ENCODE measurements at places on chromosomes 16 and 17.

DNA sequence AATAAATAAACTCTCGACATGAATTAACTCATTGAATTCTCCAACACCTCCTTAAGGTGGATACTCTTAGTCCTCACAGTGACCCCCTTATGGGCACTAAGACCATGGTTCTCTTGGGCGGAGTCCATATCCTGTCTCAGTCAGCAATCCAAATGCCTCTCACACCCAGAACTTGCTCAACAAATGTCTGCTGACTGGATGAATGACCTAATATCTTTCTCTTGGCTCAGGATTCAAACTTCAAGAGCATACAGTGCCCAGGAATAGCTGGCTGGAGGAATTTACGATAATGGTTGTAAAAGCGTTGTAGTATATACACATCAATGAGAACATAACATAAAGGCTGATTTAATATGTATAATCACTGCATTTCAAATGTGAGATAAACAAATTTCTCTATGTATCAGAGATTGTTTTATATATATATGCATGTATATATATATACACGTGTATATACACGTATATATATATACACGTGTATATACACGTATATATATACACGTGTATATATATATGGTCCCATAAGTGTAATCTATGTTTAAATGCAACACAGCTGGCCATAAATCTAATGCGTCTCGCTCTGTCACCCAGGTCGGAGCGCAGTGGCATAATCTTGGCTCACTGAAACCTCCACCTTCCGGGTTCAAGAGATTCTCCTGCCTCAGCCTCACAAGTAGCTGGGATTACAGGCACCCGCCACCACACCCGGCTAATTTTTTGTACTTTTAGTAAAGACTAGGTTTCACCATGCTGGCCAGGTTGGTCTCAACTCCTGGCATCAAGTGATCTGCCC is 6.5 kb upstream of the UBB start:
- H3K27me3 ChIP-seq: no peaks in the 10 kb centered on the region
- H3K36me3 ChIP-seq: no peaks in the 10 kb centered on the region
- H3K27ac ChIP-seq: no peak overlapping the region
- DNase-seq: no peak

GRCh38 chr17:9356488-9356911 is 219.1 kb downstream of the STX8 start:
- H3K4me3 ChIP-seq: no peak overlapping the region
- no peaks in the 10 kb centered on the region for H3K27me3 ChIP-seq
- no peak for DNase-seq
- no peaks in the 10 kb centered on the region for H3K36me3 ChIP-seq

DNA sequence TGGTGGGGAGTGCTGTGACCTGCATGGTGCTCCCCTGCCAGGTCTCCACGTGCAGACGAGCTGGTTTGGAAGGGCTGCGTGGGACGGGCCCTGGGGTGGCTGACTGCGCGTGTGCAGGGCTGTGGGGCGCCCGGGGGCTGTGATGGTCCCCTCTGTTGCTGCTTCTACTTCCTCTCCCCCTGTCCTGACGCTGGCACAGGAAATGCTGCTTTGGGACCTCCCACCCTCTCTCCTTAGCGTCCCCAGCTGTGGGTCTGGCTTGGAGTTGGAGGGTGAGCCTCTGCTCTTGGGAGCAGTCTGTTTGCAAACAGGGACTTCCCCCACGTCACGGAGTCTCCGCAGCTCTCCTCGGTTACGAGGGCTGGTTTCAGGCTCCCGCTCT is 35.2 kb downstream of the TSC2 start:
- peaks cover 93% of the 10 kb centered on the region for H3K36me3 ChIP-seq
- H3K27ac ChIP-seq: no peak overlapping the region
- H3K4me3 ChIP-seq: no peak overlapping the region
- no peaks in the 10 kb centered on the region for H3K27me3 ChIP-seq
- no peaks in the 10 kb centered on the region for H3K4me1 ChIP-seq
- no peak for DNase-seq

DNA sequence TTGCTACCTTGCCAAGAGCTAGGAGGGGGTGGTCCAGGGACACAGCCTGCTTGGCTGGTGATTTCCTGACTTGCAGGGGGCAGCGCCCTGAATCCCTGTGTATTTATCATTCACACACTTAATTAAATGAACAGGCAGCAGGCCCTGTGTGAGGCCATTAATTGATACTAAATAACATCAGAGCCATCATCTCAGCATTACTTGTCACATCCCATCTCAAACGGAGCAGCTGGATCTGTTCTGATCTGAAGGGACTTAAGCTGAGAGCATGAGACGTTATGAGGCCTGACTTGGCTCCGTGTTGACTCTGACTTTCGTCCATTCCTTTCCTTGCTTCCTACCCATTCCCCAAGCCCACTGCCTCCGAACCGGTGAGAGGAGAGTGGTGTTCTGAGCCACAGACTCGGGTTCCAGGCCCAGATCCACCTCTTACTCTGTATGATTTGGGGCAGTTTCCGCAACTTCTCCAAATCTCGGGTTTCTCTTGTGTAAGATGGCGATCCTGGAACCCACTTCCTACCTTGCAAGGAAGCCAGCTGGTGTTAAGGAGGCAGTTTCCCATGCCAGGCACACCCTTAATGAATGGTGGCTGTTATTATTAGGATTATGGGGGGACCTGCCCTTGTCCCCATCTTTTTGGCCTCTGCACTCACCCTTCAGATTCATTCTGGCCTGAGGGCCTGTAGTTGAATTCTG is 33.8 kb downstream of the CACNA1G start:
- no peaks in the 10 kb centered on the region for H3K4me1 ChIP-seq
- H3K36me3 ChIP-seq: no peaks in the 10 kb centered on the region
- no peak for DNase-seq
- no peaks in the 10 kb centered on the region for H3K27me3 ChIP-seq
- no peak overlapping the region for H3K4me3 ChIP-seq

DNA sequence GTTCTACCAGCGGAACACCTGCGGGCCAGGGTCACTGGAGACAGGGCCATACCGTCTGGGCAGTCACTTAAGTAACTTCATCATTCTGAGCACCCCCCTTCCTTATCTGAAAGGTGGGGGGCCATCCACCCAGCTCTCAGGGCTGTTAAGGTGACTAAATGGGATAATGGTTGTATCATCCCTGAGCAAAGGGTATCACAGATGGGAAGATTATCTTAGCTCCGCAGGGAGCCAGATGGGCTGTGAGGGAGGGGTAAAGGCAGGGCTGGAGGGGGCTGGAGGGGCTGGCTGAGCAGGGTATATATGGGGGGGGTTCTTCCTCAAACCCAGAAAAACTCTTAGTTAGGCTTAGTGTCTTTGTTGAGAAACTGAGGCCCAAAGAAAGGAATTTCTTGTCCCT is 2.9 kb upstream of the CACNA1G start:
- peaks cover 52% of the 10 kb centered on the region for H3K27me3 ChIP-seq
- H3K36me3 ChIP-seq: peaks cover 1% of the 10 kb centered on the region
- DNase-seq: no peak
- H3K4me1 ChIP-seq: no peaks in the 10 kb centered on the region

- no peaks in the 10 kb centered on the region for H3K27me3 ChIP-seq
- H3K36me3 ChIP-seq: no peaks in the 10 kb centered on the region
- no peak overlapping the region for H3K27ac ChIP-seq
- no peaks in the 10 kb centered on the region for H3K4me1 ChIP-seq
- no peak for DNase-seq
- no peak overlapping the region for H3K4me3 ChIP-seq
Observed at GRCh38 chr16:31810863-31811262, 62.7 kb upstream of the ZNF267 start.

GRCh38 chr16:85607321-85607765 is 5.8 kb upstream of the GSE1 start:
- peaks cover 4% of the 10 kb centered on the region for H3K36me3 ChIP-seq
- no peak overlapping the region for H3K4me3 ChIP-seq
- H3K4me1 ChIP-seq: peaks cover 79% of the 10 kb centered on the region
- no peaks in the 10 kb centered on the region for H3K27me3 ChIP-seq

DNA sequence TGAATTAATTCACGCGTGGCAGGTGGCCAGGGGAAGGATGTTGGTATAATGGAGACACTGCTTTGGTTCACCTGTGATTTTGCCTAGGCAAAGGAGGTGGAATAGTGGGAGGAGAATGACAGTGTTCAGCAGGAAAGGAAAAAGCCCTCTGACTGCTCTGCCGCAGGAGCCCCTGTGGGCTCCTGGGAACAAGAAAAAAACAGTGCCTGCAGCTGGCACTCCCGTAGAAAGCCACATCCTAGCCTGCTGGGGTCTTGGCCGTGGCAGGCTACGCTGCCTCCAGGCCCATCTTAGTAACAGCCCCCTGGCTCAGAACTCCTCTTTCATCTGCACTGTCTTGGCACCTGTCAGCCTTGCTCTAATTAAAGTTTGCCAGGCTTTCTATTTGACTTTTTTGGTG is 20.6 kb downstream of the ADORA2B start:
- H3K27me3 ChIP-seq: no peaks in the 10 kb centered on the region
- H3K4me3 ChIP-seq: peak overlapping the region; percentile 19
- no peak for DNase-seq
- no peak overlapping the region for H3K27ac ChIP-seq

DNA sequence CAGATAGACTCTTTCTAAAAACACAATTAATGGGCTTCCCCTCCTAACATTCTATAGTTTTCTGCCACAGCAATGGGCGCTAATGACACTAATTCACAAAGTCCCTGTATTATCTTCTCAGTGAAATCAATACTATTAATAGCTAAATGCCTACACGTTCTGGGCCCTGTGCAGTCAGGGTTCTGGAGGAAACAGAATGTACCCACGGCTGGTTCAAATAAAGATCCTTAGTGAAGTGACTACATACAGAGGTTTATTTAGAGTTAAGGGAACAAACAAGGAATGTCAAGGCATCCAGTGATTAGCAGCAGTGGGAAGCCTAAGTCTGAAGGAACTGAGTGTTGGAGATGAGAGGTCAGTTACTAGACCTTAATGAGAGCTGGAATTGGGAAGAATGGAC is 43.5 kb upstream of the MTMR4 start:
- no peaks in the 10 kb centered on the region for H3K27me3 ChIP-seq
- peaks cover 17% of the 10 kb centered on the region for H3K4me1 ChIP-seq
- no peak for DNase-seq
- H3K36me3 ChIP-seq: no peaks in the 10 kb centered on the region
- H3K4me3 ChIP-seq: no peak overlapping the region
- H3K27ac ChIP-seq: no peak overlapping the region

DNA sequence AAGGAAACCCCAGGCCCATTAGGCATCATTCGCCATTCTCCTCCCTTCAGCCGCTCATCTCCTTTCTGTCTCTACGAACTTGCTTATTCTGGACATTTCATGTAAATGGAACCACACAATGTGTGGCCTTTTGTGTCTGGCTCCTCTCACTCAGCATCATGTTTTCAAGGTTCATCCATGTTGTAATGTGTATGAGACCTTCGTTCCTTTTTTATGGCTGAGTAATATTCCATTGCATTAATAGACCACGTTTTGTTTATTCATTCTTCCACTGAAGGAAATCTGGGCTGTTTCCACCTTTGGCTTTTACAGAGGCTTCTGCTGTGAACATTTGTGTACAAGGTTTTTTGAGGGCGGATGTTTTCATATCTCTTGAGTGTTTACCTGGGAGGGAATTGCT is 3.2 kb downstream of the CRISPLD2 start:
- H3K36me3 ChIP-seq: no peaks in the 10 kb centered on the region
- DNase-seq: no peak
- peaks cover 17% of the 10 kb centered on the region for H3K27me3 ChIP-seq
- no peak overlapping the region for H3K27ac ChIP-seq
- H3K4me3 ChIP-seq: no peak overlapping the region
- H3K4me1 ChIP-seq: peaks cover 12% of the 10 kb centered on the region

- DNase-seq: no peak
- no peaks in the 10 kb centered on the region for H3K36me3 ChIP-seq
- H3K27ac ChIP-seq: no peak overlapping the region
- no peak overlapping the region for H3K4me3 ChIP-seq
- H3K27me3 ChIP-seq: no peaks in the 10 kb centered on the region
Observed at GRCh38 chr17:57016764-57017116, 38.8 kb downstream of the SCPEP1 start.

- H3K4me3 ChIP-seq: peak overlapping the region; percentile 72
- H3K4me1 ChIP-seq: peaks cover 3% of the 10 kb centered on the region
- peaks cover 4% of the 10 kb centered on the region for H3K27me3 ChIP-seq
- H3K27ac ChIP-seq: peak overlapping the region; percentile 39
- H3K36me3 ChIP-seq: no peaks in the 10 kb centered on the region
- no peak for DNase-seq
Observed at GRCh38 chr17:38427160-38427949, 909 bp upstream of the ARHGAP23 start.

DNA sequence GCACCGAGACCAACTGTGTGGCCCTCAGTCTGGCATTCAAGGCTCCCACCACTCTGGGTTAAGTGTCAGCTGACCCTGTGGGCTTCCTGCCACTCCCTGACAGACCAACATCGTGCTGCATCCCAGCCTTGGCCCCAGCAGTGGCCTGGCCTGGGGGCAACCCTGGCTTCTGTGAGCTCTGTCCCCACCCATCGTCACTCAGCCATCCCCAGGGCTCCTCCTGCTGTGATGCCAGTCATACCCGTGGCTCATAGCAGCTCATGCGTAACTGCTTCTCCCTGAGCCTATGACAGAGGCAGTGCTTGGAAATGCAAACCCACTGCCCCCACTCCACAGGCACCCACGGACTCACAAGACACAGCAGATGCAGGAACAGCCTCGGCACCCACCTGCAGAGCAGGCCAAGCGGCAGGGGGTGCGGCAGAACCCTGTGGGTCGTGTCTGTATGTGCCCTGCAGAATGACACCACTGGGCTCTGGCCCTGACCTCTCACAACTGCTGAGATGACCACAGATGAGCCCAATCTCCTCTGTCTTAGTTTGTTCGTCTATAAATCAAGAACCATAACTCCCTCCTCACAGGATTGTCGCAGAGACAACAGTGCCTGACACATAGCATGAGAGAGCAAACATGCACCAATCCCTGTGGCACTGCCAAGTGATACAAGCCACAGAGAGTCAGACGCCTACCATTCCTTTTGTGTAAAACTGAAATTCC is 26.6 kb downstream of the PIEZO1 start:
- no peaks in the 10 kb centered on the region for H3K27me3 ChIP-seq
- DNase-seq: no peak
- peaks cover 49% of the 10 kb centered on the region for H3K4me1 ChIP-seq
- H3K27ac ChIP-seq: no peak overlapping the region

GRCh38 chr16:73163238-73163815 is 115.4 kb upstream of the ZFHX3 start:
- no peaks in the 10 kb centered on the region for H3K27me3 ChIP-seq
- peaks cover 21% of the 10 kb centered on the region for H3K4me1 ChIP-seq
- H3K27ac ChIP-seq: no peak overlapping the region
- no peak overlapping the region for H3K4me3 ChIP-seq
- no peak for DNase-seq
- H3K36me3 ChIP-seq: no peaks in the 10 kb centered on the region

- H3K4me3 ChIP-seq: no peak overlapping the region
- no peak overlapping the region for H3K27ac ChIP-seq
- H3K4me1 ChIP-seq: peaks cover 30% of the 10 kb centered on the region
- no peaks in the 10 kb centered on the region for H3K36me3 ChIP-seq
Observed at GRCh38 chr16:85491798-85492294, 121.3 kb upstream of the GSE1 start.

GRCh38 chr16:66366433-66367299 is at the start of gene CDH5:
TSS of gene CDH5 (plus strand) at chr16:66366691. CDS start at chr16:66379338, 12,647 bp downstream.
- no peaks in the 10 kb centered on the region for H3K36me3 ChIP-seq
- H3K4me1 ChIP-seq: no peaks in the 10 kb centered on the region
- no peaks in the 10 kb centered on the region for H3K27me3 ChIP-seq
- DNase-seq: no peak
- no peak within 1 kb of the TSS for H3K4me3 ChIP-seq
- no peak within 1 kb of the TSS for H3K27ac ChIP-seq

GRCh38 chr17:63500543-63501390 is 22.4 kb upstream of the KCNH6 start:
- no peak for DNase-seq
- H3K27me3 ChIP-seq: no peaks in the 10 kb centered on the region
- H3K4me3 ChIP-seq: no peak overlapping the region
- H3K36me3 ChIP-seq: no peaks in the 10 kb centered on the region
- no peak overlapping the region for H3K27ac ChIP-seq

GRCh38 chr16:78310990-78311561 is 211.6 kb downstream of the WWOX start:
- no peak overlapping the region for H3K27ac ChIP-seq
- H3K4me1 ChIP-seq: peaks cover 3% of the 10 kb centered on the region
- H3K4me3 ChIP-seq: no peak overlapping the region
- H3K27me3 ChIP-seq: no peaks in the 10 kb centered on the region

All from common myeloid progenitor, CD34-positive (primary cell).